Omental fat pad (tissue), 4 donors: ENCODE measurements at places on chromosomes 1 and 21. TPM values are rescaled to one million over a fixed set of nuclear protein-coding genes. Genes with fewer than 3 reads are reported as not detected.

The FCRL5 gene
- total RNA-seq: 0.32 TPM

The MAP3K21 gene
- total RNA-seq: 1.4 TPM

The DIO1 gene
- total RNA-seq: not detected

The KIF17 gene
- 3.5 TPM for total RNA-seq

The ST6GALNAC5 gene
- 0.44 TPM for total RNA-seq

The PLA2G2E gene
- total RNA-seq: not detected

The GABPB2 gene
- 15.0 TPM for total RNA-seq

GRCh38 chr1:165468726-165469249 is 23.9 kb upstream of the RXRG start:
- DNase-seq: no peak

- no peak for DNase-seq
These were observed 5.4 kb downstream of the CITED4 start for GRCh38 chr1:40856656-40857302.

- no peak for DNase-seq
These were observed 35.3 kb upstream of the DNASE2B start for GRCh38 chr1:84363019-84363418.

DNA sequence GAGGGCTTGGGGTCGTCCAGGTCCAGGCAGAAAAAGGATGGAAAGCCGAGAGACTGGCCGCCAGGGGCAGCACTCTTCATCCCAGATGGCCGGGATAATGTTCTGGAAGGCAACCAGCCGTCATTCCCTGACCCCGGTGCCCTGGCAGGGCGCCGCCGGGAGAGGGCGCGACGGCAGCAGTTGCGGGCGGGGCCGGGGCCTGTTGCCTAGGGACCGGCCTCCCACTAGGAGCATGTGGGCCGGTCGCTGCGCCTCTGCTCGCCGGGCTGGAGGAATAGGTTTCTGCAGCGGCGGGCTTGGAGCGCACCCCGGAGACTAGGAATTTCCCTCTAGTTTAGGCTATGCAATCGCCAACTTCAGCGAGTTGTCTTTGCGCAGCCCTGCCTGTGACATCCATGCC is 11.0 kb downstream of the DMRTB1 start:
- no peak for DNase-seq

DNA sequence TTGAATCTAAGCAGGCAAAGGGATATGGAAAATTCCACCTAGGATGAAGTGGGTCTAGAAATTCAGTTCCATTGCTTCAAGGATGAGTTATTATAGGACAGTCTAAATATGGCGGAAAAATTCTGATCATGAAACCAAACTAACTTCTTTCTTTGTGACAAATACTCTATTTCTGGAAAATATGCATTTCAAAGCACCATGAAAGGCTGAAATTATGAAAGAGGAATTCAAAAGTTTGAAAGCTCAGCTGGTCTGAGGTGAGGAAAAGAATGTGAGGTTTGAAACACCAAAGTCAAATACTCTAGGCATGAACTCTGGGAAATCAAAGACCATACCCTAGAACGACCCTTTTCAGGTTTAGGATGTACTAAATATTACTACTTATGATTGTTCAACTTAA is 36.4 kb upstream of the COL11A1 start:
- no peak for DNase-seq

- no peak for DNase-seq
These were observed 15.0 kb upstream of the TMEM201 start for GRCh38 chr1:9573723-9574122.

- DNase-seq: no peak
These were observed 12.3 kb downstream of the MAN1C1 start for GRCh38 chr1:25628741-25629421.

GRCh38 chr1:36599828-36600227 is 117.1 kb upstream of the CSF3R start:
- no peak for DNase-seq

GRCh38 chr1:212774584-212774983 is 17.0 kb downstream of the NSL1 start:
- DNase-seq: no peak

DNA sequence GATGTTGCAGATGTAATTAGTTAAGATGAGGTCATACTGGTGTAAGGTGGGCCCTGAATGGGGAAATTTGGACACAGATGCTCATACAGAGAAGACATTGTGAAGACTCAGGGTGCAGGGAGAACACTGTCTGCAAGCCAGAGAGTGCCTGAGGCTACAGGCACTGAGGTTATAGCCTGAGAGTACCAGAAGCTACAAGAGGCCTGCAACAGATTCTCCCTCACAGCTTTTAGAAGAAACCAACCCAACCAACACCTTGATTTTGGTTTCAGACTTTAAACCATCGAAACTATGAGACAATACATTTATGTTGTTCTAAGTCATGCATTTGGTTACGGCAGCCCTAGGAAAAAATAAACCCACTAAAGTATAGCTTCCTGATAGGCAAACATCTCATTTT is 321.7 kb upstream of the USP25 start:
- no peak for DNase-seq

DNA sequence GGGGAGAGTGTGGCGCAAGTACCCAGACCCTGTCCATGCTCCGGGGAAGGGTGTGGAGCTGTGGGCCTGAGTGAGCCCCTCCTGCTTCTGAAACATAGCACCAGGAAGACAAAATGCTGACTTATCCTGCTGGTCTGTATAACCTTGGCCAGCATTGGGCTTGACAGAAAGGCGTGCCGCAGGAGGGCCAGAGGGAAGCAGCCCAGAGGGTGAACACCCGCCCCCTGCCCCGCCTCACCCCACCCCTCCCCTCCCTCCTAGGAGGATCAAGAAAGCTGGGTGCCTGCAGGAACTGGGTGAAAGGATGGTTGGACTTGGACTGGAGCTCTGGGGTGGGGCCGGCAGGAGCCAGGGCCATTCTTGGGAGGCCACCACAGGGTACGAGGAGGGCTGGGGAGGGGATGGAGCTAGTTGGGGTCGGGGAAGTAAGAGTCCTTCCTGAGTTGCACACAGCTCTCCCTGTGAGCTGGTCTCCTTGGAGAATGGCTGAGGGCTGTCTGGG is 27.1 kb downstream of the PTPRF start:
- DNase-seq: no peak

DNA sequence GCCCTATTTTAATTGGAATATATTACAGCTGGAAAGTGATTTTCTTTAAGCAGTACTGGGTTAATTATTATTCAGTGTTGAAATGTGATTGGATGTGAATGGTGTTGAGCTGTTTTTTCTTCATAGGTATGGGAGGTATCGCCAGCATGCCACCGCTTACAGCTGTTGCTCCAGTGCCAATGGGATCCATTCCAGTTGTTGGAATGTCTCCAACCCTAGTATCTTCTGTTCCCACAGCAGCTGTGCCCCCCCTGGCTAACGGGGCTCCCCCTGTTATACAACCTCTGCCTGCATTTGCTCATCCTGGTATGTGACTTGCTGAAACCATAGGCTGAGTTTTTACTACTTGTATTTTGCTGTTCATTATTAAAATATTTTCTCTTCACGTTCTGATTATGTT is 107.7 kb downstream of the ITSN1 start:
- DNase-seq: no peak

DNA sequence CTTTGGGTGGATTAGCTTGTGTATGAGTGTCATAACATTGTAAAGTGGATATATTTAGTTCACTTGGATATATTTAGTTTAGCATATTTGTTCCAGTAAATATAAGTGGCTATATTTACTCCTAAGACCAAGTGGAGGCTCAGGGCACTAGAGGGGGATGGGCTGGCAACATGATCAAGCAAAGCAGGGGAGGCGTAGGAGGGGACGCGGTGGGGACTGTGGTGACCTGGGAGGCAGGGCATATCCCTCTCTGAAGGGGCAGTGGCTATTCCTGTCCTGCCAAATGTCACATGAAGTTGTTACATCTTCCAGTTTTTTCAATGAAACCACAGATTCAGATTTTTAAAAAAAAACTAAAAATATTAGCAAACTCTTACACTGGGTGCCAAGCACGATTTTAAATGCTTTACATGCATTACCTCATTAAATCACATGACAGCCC is 51.9 kb upstream of the EDN2 start:
- DNase-seq: no peak

- no peak for DNase-seq
These were observed 96.6 kb downstream of the WDR4 start for GRCh38 chr21:42782723-42783242.

DNA sequence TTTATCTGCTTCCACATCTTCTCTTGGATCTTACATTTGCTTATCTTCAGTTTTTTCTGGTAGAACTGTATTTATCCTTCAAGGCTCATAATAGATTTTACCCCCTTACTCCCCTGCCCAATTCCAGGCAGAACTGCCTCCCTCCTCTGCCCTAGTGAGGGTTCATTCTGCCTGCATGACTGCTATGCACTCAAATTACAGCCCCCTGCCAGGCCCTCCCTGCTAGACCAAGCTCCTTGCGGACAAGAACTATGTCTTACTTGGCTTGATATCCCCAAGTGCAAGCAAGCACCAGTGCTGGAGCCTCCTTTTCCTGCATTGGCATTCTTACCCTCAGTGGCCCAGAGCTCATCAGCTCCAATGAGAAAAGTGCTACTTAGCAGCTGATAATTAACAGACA is 18.1 kb downstream of the MAPKAPK2 start:
- no peak for DNase-seq

GRCh38 chr1:67856921-67857320 is 23.7 kb upstream of the GNG12 start:
- DNase-seq: no peak
